SK-N-DZ (cell line): ENCODE measurements at places on chromosomes 3 and 15.
A peak's percentile ranks its signal among the peaks of the same experiment; 100 is the strongest.

- peak; percentile 57 for DNase-seq
Measured at GRCh38 chr3:147191795-147192385, 214.5 kb downstream of the ZIC4 start.

- DNase-seq = no peak
Measured at GRCh38 chr15:90074023-90074422, 28.2 kb downstream of the IDH2 start.

GRCh38 chr3:185824051-185825005, 514 bp downstream of the IGF2BP2 start:
- DNase-seq = peak; percentile 29

- no peak for DNase-seq
Measured at GRCh38 chr3:88150806-88151205, 1.0 kb downstream of the C3orf38 start.

GRCh38 chr3:140574375-140574774, 103.5 kb upstream of the TRIM42 start:
- no peak for DNase-seq

DNA sequence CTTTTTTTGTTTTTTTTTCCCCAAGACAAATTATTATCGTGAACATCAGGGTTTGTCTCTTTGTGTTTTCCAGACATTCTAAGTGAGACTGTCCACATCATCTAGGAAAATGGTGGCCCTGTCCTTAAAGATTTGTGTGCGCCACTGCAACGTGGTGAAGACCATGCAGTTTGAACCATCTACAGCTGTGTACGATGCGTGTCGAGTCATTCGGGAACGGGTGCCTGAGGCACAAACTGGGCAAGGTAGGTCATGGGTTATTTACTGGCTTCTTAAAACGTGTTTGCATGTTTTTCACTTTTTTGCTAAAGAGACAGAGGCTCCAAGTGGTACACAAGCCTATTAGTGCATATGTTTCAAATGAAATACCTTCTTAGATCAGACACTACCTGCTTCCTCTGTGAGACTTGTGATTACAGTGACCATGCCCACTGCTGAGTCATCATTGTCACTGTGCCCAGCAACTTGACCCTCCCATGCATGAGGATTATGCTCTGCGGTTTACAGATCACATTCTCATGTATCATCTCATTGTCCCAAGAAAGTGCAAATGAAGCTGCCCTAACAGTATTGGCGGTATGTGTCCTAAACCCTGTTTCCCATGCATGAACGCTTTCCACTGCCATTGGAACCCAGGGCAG, 395.2 kb upstream of the TPM1 start:
- no peak for DNase-seq

- peak; percentile 60 for DNase-seq
Measured at GRCh38 chr3:53195602-53196574, 34.9 kb downstream of the PRKCD start.

DNA sequence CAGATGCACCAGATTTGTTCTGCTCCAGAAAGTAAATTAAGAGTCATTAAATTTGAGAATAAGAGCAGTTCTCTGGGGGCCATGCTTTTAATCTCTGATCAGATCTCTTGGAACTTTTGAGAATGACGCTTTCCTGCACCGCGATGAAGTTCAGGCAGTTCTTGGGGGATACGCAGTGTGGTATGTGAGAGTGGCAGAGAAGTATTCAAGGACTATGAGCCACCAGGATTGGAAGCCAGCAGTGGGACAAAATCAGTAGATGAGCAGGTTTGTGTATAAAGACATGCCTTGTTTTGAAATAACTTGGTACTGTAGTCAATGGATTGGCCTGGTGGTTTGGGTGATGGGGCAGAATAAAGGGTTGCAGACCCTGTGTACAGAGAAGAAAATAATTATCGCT, 483.6 kb downstream of the ERC2 start:
- peak; percentile 18 for DNase-seq

DNA sequence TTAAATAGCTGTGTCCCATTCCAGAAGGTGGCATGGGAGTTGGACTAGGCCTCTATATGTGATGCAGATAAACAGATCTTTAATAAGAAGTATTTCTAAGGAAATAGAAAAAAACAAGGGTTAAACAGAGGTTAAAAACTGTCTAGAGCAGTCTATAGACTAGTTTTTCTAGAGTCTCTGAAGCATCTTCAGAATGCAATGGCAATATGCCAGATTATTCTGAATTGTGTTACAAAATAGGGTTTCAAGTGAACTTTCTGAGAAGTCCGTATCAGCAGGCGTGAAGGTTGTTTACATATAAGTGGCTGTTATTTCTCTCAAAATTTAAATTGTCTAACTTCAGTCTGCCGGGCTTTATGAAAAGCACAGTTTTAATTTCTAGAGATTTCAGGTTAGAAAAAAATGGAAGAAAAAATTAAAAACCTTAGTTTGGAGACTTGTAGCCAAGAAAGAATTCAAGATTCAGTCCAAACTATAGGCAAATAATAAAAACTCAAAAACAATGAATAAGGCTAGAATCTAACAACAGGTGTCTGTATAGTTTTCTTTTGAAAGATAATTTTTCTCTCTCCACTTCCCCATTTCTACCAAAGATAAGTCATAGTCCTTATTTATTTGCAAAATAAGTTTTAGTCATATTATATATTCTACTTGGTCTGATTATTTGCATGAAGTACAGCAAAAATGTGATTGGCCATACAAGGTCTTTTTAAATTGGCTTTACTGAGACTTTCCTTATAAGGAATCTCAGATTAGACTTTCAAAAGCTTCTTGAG, 55.2 kb downstream of the OSTN start:
- no peak for DNase-seq
